ENCODE measurements at places on chromosomes 2 and 18.

DNA sequence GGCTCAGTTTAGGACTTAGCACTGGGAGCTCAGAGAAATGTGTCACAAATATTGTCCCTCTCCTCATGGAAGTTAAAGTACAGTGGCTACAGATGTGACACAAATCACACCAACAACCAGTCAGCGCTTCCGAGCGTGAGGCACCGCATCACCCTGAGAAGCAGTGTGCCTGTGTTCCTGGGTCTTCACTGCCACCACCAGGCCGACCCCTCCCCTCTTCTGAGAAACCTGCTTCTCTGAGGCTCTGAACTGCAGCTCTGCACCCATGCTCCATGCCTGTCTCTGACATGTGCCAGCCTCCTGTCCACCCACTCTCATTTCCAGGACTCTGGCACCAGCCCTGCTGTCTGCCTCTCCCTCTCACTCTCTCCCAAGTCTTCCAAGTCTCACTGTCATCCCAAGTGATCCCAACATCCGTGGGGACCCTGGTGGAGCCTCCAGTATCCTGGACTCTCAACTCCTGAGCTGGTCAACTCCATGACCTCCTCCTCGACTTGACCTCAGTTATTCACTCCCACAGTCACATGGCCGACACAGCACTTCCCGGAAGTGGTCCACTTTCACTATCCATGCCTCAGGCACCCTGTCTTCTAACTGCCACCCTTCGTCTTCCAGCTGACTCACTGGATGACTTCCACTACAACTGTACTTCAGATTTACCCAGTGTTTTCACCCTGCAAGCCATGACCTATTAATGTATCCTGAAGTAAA lies 73.5 kb downstream of the FBXO15 start:
- DNase-seq, result no peak

GRCh38 chr2:239289545-239289944 lies 111.3 kb downstream of the HDAC4 start:
- DNase-seq, result peak; percentile 48

DNA sequence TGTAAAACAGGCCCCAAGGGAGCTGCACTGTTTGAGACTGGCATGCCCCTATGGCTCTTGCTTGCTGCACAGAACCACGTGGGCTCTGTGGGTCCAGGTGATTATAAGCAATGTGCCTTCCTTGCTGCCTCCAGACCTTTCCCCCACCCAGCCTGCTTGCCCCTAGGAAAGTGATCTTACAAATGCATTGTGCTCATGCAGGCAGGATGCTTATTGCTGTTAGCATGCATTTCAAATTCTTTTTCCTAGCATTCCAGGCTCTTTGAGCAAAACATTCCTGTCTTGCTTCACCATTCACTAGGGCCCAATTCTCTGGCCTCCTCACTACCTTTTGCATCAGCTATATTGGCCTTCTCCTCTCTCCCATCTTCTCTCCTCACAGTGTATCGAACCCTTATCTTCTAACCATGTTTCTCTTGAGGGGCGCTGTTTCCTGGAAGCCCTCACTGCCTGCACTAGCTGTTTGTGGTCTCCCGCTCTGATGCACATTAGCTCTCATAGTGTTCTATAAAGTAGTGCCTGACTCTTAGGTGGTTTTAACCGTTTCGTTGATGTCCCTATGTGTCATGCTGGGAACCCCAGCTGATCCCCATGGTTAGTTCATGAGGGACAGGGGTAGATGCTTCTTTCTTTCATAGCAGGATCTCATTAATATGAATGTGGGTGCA lies 152.9 kb upstream of the EPAS1 start:
- peak; percentile 46 for DNase-seq

GRCh38 chr18:65659912-65660311 lies 90.9 kb upstream of the CDH7 start:
- no peak for DNase-seq

DNA sequence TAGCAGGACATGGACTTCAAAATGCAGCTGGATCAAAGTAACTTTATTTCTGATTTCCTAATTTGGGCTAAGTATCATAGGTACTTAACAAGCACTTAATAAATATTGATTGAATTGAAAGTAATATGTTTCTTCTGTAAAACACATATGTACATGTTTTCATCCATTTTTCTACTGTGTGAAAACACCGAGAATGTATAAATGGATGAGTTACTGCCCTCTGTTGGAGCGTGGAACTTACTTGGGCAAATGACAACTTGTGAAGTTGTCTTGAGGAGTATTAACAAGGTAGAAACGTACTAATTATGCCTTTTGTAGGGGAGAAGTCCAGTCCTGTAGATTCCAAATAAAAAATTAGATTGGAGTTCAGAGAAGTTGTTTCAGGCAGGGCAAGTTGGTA lies 87.2 kb downstream of the PHLPP1 start:
- DNase-seq, result no peak

- peak; percentile 53 for DNase-seq
Observed at GRCh38 chr2:102301867-102302362, 9.4 kb upstream of the IL1RL1 start.

DNA sequence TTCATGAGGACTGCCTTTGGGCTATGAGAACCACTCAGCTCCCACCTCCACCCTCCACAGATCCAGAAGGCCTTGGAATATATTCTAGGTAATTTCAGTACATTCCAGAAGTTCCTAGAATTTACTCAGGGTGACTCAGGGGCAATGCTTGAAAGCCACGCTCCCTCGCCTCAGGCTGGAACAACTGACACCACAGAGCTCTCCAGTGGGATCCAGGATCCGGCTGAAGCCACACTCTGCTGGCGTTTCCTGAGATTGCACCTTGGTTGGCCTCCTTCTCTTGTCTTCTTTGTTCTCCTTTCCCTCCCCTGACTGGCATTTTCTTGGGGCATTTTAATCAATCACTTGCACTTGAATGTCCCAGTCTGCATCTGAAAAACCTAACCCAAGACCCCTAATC lies 92.6 kb upstream of the KCNE4 start:
- no peak for DNase-seq

DNA sequence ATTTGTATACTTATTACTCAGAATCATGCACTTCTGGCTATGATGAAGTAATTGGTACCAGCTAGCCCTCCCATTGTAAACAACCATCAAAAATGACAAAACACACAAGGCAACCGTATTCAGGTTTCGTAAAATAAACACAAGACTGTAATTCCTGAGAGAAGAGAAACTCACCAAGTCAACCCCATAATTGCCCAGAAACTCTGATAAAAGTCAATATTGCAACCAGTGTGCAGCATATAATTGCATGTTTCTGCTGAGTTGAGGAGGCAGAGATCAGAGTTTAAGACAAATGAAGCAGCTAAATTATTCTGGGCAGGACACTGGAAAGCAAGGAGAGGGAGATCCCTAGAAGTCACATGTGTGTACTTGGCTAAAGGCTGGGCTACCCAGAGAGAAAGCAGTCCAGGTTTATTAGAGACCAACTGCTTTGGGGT lies 90.3 kb downstream of the ROCK2 start:
- DNase-seq, result no peak

DNA sequence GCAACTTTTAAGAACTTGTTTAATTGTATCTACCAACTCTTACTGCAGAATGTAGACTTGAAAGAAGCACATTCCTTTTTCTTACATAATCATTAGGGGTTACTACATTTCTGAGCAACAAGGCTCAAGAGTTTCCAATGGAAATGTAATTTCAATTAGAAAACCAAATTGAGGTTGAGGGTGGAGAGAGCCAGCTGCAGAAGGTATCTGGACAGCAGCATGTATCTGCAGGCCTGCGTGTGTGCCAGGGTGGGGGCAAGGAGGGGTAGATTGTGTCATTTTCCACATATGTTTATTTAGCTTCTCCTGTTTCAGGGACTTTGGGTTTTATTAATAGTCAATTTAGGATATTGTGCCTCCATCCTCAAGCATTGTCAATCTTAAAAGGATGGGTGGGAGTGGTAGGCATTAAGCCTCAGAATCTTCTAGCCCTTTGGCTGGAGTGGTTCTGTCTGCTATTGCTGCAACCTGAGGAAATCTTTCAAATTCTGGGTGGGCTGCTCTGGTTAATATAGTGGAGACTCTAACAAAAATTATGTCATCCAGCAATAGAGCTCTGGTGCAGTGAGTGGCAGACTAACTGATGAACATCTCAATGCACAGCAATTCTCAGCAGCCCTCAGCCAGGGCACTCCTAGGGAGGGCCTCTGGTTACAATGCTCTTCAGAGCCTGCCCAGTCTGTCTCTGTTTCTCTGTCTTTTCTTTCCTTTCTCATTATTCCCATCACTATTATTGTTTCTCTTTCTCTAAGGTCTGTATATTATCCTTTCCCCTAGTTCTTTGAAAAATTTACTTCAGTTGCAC lies 151.4 kb downstream of the RPIA start:
- no peak for DNase-seq

DNA sequence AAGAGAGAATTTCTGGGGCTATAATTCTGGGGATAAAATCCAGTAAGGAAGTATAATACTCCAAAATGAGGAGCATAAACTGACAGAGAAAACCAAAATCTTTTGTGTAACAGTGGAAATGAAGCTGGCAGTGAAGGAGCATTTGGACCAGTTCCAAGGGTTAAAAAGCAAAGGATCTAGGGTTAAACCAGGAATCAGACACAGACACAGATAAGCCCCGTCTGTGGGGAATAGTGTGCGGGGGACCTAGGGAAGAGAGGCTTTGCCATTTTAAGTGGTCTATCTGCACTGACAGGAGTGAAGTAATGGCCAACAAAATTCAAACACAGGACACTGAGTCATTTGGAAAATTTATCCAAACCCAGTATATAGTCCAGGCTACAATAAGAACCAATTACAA lies 23.4 kb downstream of the SAP130 start:
- DNase-seq, result no peak

- no peak for DNase-seq
Observed at GRCh38 chr18:24942144-24942543, 409.8 kb downstream of the ZNF521 start.

GRCh38 chr2:153005071-153005730 lies 286.8 kb downstream of the ARL6IP6 start:
- no peak for DNase-seq

- no peak for DNase-seq
Observed at GRCh38 chr18:63144748-63145147, 174.8 kb downstream of the BCL2 start.

DNA sequence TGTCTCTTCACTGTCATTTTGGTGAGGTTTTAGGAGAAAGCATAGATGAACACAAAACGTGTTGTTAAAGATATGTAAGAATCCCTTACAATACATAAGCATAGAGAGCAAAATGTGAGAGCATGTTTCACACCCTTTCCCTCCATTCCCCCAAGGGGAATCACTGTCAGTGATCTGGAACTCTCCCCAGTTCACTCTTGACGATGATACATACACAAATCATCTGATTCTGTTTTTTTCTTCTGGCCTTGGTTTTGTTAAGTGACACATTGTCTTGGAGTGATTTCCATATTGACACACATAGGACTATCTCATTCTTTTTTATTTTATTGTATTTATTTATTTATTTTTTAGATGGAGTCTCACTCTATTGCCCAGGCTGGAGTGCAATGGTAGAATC lies 53.7 kb upstream of the TANC1 start:
- DNase-seq, result no peak

- no peak for DNase-seq
Observed at GRCh38 chr2:25710750-25711149, 37.4 kb upstream of the DTNB start.

DNA sequence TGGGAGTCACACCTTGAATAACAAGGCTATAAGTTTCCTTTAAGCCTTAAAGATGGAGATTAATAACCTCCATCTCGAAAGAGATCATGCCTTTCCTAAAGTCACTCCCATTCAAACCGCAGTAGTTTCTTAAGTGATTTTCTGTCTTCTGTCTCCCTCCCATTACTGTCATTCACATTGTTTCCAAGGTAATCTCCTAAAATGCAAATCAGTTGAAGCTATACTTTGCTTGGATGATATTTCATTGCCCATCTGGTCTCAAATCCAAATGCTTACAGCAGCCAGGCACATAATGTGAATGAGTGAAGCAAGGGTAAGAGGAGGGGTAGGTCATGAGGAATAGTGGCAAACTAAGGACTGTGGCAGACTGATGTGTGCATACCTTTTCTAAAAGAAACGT lies 116.4 kb downstream of the CCDC141 start:
- DNase-seq, result no peak

GRCh38 chr18:32420084-32420750 lies 50.5 kb downstream of the GAREM1 start:
- no peak for DNase-seq

DNA sequence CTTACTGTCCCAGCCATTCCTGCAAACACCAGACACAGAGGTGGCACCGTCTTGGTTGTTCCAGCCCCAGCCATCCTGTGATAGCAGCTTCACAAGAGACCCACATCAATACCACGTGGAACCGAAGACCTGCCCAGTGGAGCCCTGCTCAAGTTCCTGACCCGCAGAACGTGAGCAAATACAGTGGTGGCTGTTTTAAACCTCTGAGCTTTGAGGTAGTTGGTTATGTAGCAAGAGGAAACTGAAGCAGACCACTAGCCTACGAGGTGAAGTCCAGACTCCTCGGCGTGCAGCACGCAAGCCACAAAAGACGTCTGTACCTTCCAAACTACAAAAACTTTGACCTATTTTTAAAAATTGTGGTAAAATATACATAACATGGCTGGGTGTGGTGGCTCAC lies 96.1 kb upstream of the ODC1 start:
- peak; percentile 34 for DNase-seq

- no peak for DNase-seq
Observed at GRCh38 chr2:203427061-203427460, 98.9 kb downstream of the ABI2 start.

Measured in stimulated activated naive CD8-positive, alpha-beta T cell treated with anti-CD3 and anti-CD28 coated beads, Interleukin-15, Interleukin-2, amounts not matched to agents 100 U/mL and 50 U/mL, for 24 hours (primary cell).